SK-N-MC (cell line): ENCODE measurements at places on chromosomes 5 and 9.

- DNase-seq: no peak
These were observed 16.9 kb downstream of the TMEM174 start for GRCh38 chr5:73189871-73190376.

DNA sequence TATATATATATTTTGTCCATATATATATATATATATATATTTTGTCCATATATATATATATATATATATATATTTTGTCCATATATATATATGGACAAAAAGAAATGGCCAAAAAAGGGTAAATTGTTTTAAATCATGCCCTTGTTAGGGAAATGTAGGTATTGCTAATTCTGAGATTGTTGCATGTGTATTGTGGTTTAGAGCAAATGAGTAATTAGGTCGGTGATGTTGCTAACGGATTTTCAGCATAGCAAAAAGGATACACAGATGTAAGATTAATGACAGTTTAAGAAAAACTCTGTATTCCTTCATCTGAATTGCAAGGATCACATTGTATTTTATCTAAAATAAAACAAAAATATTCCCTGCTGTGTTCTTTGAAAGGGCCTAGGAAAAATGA, 40.2 kb downstream of the OSTF1 start:
- DNase-seq: no peak

GRCh38 chr5:585962-586628, 26.0 kb upstream of the CEP72 start:
- DNase-seq: no peak

DNA sequence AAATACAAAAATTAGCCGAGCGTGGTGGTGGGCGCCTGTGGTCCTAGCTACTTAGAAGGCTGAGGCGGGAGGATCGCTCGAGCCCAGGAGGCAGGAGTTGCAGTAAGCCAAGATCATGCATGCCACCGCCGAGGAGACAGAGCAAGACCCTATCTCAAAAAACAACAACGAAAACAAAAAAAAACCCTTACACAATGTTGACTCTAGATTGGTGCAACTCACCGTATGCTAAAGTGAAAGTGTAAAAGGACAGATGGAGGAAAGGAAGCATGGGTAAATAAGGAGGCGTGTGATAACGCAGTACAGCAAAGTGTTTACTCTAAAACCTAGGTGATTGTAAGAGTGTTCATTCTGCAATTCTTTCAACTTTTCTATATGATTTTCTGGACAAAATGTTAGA, 15.9 kb upstream of the RUFY1 start:
- no peak for DNase-seq

- DNase-seq: no peak
These were observed 106.7 kb upstream of the OSMR start for GRCh38 chr5:38739011-38739704.

DNA sequence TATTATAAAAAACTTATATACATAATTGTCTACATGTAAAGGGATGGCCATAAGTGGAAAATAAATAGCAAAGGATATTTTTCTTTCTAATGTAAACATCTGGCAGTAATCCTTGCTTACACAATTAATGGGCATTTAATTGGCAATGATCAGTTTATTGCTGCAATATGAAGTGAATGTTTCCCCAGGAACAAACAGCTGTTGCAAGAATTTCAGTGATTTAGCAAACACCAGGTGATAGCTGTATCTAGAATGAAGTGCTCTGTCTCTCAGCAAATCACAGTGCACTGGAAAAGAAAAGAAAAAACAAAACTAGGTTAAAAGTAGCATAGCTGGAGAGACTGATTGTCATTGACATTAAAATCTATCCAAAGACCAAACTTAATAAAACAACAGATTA, 594.5 kb upstream of the ARRDC3 start:
- DNase-seq: no peak

- no peak for DNase-seq
These were observed 590 bp downstream of the PCDHA6 start for GRCh38 chr5:140828362-140828737.

DNA sequence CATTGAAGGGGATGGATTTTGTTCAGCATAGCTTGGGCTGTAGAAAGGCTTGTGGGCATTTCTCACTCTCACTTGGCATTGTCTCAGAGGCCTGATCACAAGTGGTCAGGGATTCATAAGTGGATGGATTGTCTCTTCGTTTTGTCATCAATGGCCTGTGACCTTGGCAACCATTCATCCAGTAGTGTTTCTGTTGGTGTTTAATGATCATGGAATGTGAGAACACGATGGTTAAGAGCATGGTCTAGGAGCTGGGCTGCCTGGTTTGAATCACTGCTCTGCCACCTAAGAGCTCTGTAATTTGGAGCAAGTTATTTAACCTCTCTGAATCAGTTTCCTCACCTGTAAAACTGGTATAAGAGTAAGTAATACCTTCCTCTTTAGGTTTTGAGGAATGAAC, 430.1 kb upstream of the MEF2C start:
- no peak for DNase-seq

- no peak for DNase-seq
These were observed 180.9 kb downstream of the TLE1 start for GRCh38 chr9:81508476-81508875.

DNA sequence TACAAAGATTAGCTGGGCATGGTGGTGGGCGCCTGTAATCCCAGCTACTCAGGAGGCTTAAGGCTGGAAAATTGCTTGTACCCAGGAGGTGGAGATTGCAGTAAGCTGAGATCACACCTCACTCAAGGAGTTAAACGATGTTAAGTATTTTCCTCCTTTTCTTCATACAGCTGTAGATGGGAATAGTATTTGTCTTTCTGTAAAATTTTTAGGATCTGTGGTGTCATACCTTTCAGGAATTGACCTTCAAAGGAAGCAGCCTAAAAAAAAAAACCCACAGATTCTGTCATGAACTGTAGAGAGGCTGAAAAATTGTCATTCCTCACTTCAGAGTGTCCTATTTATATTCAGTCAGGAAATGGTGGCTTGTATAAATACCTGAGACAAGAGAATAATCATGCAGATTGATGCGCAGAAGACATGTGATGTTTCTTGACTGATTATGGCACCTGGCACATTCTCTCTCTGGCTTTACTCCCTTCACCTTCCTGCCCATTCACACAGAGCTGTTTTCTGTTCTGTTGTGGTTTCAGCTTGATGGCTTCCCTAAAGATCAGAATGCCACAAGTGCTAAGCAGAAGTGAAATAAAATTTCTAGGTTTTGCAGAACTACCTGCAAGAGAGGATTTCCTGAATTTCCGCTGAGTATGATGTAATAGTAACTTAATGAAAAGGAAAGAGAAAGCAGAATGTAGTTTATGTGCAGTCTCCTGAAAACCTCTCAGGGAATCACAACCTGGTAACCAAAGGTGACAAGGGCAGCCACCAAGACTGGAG, 3.8 kb downstream of the IFNA1 start:
- no peak for DNase-seq

GRCh38 chr5:2187156-2187555, 304.4 kb upstream of the IRX4 start:
- DNase-seq: no peak

DNA sequence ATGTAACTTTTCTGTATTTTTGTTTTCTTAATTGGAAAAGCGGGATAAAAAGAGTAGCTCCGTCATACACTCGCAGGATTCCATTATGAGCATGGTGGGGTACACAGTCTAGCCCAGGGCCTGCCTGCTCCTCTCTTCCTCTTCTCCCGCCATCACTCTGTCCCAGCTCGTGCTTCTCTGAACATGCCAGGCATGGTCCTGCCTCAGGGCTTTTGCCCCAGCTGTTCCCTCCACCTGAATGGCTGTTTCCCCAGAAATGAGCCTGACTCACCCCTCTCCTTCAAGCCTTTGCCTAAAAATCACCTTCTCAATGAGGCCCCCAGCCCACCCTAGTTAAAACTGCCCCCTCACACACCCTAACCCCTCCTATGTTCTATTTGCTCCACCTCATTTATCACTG, 4.5 kb downstream of the CORO2A start:
- no peak for DNase-seq

DNA sequence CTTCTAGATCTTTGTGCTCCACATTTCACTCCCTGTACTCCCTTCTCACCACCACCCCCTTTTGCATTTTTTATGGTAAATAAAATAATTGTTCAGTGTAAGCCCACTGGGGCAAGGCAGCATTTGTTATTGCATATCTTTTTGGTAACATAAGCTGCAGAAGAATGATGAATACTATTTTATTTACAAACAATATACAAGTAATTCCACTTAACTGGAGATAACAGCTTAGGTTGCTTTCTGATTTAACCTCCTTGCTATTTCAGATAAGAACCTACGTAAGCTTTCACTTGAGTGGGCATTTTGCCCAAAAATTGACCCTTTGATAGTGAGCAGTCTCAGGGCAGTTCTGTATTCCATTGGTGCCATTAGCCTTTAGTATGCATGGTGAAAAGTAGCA, 417.9 kb downstream of the SH3GL2 start:
- no peak for DNase-seq

DNA sequence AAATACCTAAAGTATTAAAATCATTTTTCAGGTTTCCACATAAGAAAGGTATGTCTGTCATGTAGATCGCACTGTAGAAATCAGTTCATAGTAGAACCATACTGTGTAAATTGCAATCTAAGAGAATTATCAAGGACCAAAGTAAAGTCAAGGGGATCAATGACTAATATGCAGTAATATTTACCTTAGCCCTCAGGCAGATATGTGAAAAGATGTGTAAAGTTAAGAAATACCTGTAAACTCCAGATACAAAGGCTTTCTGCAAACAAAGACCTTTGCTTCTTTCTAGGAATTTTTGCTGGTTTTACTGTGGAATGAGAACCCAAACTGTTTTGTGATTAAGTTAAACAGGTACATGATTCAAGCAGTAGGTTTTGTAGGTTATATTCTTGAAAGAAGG, 11.6 kb downstream of the POLK start:
- DNase-seq: no peak

- no peak for DNase-seq
These were observed 286.2 kb downstream of the ACTL7B start for GRCh38 chr9:108569624-108570023.

DNA sequence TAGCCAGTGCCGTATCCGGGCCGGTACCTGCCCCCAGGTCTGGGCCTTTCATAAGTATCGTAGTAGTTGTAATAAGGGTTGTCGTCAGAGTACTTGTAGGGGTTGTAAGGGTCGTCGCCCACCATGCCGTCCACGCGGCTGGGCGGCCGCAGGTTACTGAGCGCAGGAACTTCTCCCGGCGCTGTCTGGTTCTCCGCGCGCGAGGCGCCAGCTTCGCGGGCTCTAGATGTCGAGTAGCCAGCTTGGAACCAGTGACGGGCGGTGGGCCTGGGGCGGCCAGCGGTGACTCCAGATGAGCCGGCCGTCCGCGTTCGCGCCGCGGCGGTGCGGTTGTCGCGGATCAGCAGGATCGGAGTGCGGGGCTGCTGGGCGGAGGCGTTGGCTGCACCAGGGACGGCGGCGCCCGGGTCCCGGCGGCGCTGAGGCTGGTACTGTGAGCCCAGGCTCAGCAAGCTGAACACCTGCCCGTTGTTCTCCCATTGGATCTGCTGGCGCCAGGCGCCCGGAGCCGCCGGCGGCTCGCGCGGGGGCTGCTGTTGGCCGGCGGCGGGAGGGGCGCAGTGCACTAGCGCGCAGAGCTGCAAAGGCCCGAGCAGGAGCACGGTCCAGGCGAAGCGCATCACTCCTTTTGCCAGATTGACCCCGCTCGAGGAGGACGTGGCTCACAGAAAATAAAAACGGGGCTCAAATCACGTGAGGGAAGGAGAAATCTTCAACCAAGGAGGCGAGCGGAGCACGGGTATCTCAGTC, 518 bp downstream of the LOX start:
- no peak for DNase-seq

GRCh38 chr5:122788371-122788770, 13.5 kb downstream of the SNX2 start:
- DNase-seq: no peak

GRCh38 chr9:73038613-73039012, 85.8 kb upstream of the ALDH1A1 start:
- DNase-seq: no peak

GRCh38 chr9:122338536-122338935, 32.3 kb upstream of the PTGS1 start:
- DNase-seq: no peak

- DNase-seq: no peak
These were observed 5.2 kb upstream of the SPRY4 start for GRCh38 chr5:142330026-142330425.

DNA sequence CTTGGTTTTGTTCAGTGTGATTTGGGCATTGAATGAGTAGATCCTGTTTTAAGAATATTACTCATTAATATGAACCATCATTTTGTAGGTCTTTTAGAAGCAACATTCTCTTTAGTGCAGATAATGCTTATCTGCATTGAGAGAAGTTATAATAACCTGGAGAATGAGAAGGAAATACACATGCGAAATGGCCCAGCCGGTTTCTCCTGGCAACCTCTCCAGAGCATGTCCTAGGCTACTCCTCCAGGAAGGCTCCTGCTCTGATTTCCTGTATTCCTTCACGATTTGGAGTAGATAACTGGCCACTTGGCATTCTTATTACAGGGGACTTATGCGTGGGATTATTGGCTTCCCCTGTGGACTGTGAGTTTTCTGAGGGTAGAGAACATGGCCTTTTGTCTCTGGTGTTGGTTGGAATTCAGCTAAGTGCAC, 12.6 kb downstream of the DAPK1 start:
- no peak for DNase-seq

- DNase-seq: no peak
These were observed 14.1 kb downstream of the CAPSL start for GRCh38 chr5:35924122-35924949.

DNA sequence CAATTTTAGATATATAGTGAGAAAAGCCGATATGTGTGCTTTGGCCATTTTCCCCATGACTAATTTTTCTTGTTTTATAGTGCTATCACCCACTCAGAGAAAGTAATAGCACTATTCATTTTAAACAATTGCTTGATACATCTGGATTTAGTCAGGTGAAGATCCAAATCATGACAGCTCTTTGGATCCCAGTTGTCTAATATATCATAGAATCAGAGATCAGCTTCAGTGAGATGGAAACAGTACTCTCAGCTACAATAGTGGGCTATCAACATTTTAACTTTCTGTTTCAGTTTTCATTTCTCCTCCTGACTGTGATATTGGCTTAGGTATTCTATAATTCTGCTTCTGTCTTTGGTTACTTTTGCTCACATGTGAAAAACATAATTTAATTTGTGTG, 38.7 kb downstream of the VCAN start:
- no peak for DNase-seq

GRCh38 chr9:74609671-74610405, 112.7 kb downstream of the RORB start:
- DNase-seq: no peak

- DNase-seq: no peak
These were observed 7.3 kb downstream of the SRFBP1 start for GRCh38 chr5:121968910-121969607.

DNA sequence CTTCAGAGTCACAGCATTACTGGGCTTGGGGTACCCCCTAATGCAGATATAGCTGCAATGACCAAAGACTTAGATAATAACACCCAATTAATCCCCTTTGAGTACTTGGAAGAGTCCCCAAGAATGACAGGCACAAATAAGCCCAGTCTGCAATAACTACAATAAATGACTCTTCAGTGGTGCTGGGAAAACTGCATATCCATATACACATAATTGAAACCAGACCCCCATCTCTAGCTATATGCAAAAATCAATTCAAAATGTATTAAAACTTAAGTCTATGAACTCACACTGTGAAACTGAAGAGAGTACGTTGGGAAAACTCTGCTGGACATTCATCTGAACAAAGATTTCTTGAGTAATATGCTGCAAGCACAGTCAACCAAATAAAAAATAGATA, 422.5 kb downstream of the CDH18 start:
- DNase-seq: no peak
